ENCODE measurements at places on chromosomes 2 and 18. TPM values are rescaled to one million over a fixed set of nuclear protein-coding genes. Genes with fewer than 3 reads are reported as not detected.
A peak's percentile ranks its signal among the peaks of the same experiment; 100 is the strongest.

GRCh38 chr18:49399003-49399402 lies 61.4 kb downstream of the DYM start:
- DNase-seq = peak; percentile 50

PKP4 gene
- 33.0 TPM for total RNA-seq

CD8B2 gene
- total RNA-seq = not detected

DNA sequence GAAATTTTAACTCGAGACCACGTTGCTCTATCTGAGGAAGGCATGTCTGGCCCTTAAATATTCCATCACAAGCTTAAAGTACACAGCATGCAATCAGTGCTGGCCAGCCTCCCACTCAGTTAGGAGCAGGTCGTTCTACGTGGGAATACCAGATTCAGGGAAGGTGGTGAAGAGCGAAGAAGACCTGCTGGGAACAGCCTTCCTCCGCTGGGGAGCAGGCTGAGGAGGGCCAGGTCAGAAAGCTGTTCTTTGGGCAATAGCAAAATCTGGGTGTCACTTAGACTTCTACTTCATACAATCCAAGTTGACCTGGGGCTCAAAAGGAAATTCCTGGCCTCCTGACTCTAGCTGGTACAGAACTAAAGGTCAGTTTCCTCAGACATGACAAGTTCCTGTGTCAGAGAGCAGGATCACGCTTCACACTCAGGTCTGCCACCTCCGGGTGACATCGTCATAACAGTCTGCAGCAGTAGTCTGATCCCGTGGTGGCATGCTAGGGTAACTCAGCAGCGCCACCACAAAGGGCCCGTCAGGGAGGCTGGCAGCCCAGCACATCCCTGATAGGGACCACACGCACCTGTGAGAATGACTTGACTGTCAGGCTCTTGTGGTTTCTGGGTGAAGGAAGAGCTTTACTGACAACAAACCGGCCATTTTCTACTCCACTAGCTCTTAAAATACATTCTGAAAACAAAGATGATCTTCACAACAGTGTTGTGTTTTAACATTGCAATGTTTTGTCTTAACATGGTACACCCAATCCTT lies 35.2 kb upstream of the NAPG start:
- DNase-seq = no peak

Measured in RPMI7951 (cell line).